ENCODE measurements at places on chromosomes 5 and 9.

- no peak for DNase-seq
These were observed 92.8 kb upstream of the LRRTM2 start for GRCh38 chr5:138967791-138968448.

- DNase-seq = no peak
These were observed 6.9 kb downstream of the TNFSF15 start for GRCh38 chr9:114798780-114799427.

- DNase-seq = no peak
These were observed 58.0 kb downstream of the PLAC8L1 start for GRCh38 chr5:146047396-146047795.

GRCh38 chr9:124794902-124795491 lies 18.1 kb downstream of the OLFML2A start:
- no peak for DNase-seq

GRCh38 chr5:89330140-89330539 lies 447.2 kb upstream of the MEF2C start:
- DNase-seq = no peak

DNA sequence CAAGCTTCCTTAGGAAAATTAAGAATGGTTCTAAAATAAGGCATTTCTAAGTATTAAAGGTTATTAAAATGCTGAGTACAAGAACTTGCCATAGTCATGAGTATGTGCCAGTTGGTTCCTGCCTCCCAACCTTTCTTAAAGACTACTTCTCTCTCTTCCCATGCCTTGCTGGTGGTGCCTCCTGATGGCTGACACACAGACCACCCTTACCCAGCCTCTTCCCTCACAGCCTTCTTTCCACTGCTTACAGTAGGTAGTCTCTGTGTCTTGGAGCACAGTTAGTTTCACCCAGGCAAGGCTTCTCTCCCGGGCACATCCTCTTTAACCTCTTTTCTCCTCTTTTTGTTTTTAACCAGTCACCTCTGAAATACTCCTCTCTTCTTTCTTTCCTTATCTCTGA lies 20.6 kb upstream of the GPR150 start:
- DNase-seq = no peak
